ENCODE measurements at places on chromosomes 7 and 10.

DNA sequence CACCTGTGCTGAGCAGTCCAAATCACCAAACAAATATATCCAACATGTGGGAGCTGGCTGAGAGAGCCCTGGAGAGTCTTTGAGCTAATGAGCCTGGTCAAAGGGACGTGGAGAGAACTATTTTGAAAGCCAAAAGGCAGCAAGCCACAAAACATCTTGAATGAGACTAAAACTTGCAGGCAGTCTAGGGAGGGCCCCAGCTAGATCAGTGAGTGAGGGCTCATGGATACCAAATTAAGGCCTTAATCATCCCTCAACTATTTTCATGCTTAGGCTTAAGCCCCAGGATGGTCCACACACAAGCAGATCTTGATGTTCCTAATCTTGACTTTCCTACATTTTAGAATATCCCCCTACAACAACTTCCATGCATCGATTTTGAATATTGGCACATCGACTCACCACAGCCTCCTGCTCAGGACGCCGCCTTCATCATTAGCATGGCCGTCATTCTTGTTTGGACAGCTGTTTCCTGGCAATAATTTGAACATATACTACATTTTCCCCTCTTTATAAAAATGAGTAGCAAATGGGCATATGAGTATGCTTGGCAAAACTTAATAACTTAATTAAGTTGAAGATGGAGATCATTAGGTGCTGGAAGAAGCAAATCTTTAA lies 86.9 kb upstream of the ADAM12 start:
- DNase-seq, result no peak

GRCh38 chr10:5496261-5497250 lies 2.8 kb downstream of the CALML5 start:
- DNase-seq, result no peak

- DNase-seq, result no peak
These were observed 534.1 kb downstream of the SDK1 start for GRCh38 chr7:3835109-3835508.

DNA sequence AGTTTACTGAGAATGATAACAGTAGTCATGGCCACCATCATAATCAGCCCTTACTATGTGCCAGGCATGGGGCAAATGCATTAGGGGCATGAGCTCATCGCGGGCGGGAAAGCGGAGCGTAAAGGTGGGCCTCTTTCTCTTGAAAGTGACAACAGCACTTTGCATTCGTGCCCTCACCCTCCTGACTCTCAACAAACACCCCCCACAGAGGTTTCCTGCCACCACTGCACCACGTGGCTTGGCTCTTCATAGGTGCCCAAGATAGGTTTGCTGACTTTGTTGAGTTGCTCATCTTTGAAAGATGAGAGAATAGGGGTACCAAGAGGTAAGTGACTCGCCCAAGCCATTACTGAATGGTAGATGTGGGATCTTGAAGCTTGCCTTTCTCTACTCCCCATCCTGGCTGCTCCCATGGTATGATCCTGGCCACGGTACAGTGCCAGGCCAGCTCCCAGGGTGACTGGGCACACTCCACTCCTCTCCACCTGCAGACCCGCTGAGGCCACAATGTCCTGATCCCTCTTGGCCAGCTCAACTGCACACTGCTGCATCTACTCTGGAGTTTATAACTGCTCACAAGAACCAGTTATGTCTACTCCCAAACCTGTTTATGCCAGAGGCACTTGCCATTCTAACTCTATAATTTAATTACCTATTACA lies 26.0 kb downstream of the SLIT1 start:
- no peak for DNase-seq

GRCh38 chr7:127959770-127960169 lies 71.5 kb downstream of the LRRC4 start:
- DNase-seq, result no peak

- DNase-seq, result no peak
These were observed 105.6 kb downstream of the CTBP2 start for GRCh38 chr10:125054669-125055268.

GRCh38 chr10:5490032-5490431 lies 9.3 kb downstream of the CALML5 start:
- no peak for DNase-seq

GRCh38 chr7:68998136-68998535 lies 600.1 kb upstream of the AUTS2 start:
- no peak for DNase-seq

DNA sequence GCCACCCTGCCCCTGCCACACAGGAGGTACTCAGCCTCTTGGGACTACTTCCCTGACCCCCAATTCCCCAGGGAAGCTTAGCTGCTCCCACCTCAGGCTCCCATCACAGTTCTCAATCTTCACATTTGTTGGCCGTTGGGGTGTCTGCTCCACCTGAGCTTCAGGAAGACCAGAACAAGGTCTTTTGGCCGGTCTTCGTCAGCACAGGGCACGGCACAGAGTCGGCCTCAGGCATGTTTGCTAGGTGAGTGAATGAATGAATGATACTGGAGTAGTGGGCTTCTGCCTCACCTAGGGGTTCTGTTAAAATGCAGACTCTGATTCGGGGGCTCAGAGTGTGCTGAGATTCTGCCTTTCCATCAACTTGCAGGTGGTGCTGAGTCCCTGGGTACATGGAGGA lies 20.3 kb downstream of the GPRIN2 start:
- DNase-seq, result no peak

DNA sequence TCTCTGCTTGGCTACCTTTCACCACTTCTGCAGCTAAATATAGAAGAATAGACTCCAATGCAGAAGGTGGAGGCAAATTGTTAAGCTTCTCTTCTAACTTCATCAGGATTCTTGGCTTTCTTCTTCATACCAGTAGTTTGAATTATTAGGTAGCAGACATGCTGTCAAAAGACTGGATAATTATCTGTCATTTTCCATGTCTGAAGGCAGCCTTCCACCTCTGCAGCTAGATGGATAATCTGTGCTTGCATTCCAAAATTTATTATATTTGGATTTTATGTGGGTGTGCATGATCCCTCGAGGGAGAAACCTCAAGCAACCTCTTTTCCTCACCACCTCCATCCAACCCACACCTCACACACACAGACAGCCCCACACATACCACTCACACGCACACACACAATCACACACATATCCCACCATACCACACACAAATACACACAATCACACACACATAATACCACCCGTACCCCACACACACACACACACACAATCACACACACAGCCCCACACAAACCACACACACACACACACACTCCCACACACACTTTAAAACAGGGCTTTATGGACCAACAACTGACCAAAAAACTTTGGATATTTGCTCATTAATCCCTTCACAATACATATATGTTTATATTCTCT lies 145.0 kb downstream of the C7orf25 start:
- DNase-seq, result no peak

DNA sequence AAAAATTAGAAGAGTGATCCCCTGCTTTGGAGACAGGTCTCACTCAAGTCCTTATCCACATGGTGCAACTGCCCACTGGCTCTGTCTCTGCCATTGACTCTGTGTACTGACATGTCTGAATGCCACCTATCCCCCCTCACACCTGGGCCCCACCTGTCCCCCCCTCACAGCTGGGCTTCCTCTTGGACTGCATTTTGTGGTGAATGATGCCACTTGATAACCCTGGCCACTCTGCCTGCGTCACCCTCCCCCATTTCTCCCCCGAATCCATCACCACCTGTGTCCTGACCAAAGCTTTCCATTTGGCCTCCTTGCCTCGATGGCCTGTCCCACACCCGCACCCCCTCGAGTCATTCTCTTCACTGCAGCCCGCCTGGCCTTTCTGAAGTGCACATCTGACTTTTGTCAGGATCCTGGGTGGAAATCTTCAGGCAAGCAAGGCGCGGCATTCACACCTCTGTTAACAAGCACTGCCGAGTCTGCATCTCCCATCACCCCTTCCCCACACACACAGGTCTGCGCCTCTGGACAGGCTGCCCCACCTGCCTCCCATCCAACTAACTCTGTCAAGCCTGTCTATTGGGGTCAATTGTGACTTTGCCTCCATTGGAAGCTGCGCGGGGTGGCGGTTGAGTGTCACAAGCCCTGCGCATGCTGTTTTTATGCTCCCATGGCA lies 175.3 kb upstream of the KLF14 start:
- DNase-seq, result no peak

DNA sequence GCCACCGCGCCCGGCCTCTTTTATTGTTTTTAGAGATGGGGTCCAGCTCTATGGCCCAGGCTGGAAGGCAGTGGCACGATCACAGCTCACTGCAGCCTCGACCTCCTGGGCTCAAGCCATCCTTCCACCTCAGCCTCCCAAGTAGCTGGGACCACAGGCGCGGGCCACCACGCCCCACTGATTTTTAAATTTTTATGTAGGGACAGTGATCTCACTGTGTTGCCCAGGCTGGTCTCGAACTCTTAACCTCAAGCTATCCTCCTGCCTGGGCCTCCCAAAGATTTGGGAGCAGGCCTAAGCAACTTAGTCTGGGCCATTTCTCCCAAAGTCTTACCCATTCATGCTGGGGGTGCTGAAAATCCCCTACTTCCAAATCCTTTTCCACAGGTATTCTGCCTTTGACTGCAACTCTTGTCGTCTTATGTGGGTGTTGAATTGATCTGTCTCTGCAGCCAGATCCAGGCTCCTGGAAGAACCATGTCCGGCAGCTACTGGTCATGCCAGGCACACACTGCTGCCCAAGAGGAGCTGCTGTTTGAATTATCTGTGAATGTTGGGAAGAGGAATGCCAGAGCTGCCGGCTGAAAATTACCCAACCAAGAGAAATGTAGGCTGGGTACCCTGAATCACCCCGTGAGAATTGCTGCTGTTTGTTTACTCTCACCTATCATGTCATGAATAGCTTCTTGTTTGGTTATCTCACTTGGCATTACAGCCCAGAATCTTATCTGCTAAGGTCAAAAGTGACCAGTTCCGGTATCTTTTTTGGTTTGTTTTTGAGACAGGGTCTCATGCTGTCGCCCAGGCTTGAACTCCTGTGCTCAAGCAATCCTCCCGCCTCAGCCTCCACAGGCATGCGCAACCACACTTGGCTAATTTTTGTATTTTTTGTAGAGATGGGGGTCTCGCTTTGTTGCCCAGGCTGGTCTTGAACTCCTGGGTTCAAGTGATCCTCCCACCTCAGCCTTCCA lies 1.1 kb downstream of the ZDHHC4 start:
- no peak for DNase-seq

DNA sequence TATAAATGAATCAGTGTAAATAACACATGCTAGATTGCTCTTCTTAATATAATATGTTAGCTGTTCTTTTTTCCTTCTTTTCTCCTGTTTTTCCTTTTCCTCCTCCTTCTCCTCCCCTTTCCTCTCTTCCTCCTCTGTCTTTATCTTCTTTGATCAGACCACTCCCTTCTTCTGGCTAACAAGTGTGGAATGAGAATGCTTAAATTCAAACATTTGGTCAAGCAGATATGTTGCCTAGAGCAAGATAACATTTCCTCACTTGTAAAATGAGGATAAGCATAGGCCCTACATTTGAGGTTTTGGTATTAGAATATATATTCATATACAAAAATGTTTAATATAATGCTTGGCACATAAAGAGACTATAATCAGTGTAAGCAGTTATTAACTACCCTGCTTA lies 299.1 kb downstream of the PCDH15 start:
- DNase-seq, result no peak

DNA sequence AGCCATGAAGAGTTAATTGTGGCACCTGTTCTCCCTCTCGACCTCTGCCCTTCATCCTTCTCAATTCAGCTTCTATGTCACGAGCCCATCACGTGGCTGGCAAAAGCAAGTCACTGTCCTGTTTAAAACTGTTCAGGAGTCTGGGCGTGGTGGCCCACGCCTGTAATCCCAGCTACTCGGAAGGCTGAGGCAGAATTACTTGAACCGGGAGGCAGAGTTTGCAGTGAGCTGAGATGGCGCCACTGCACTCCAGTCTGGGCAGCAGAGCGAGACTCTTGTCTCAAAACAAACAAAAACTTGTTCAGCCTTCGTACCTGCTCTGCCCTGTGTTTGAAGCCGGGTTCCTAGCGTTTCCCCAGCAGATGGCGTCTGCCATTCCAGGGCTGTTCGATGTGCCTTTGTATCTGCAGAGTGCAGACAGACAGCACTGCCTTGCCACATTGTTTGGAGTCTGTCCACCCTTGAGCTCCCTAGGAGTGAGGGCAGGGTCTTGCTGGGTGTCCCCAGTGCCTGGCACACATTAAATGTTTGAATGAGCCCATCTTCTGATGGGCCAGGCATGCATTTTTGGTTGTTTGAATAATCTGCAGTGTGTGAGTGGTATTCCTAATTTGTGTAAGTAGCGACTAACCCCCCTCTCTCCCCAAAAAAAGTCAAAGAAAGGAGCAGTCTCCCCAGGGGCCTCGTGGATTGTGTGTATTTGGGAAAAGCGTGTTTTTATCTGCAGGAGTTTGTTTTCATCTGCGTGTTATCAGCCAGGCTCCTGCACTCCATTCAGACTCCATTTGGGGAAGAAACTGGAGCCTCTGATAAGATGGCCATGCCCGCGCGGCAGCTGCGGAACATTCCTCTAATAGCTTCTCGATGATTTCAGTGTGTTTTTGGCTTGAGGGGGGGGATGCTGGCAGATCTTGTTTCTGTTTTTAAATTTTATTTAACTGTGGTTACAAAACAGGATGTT lies 61.2 kb downstream of the DNAJB6 start:
- DNase-seq, result no peak

DNA sequence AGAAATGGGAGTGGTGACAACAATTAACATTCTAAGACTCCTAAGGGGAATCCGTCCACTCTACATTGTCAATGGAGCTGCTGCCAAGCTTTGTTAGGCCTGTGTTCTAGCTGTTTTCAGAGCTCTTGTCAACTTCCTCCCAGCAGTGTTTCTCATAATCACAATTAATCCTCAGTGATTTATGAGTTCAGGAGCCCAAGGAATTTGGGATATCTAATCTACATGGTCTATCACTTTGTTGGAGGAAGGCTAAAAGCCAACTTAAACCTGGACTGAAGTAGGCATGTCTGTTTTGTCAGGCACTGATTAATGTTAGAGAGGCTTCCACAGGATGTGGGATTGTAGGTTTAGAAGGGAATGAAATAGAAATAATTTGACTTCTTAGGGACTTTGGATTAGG lies 10.2 kb upstream of the OR2F2 start:
- DNase-seq, result no peak

DNA sequence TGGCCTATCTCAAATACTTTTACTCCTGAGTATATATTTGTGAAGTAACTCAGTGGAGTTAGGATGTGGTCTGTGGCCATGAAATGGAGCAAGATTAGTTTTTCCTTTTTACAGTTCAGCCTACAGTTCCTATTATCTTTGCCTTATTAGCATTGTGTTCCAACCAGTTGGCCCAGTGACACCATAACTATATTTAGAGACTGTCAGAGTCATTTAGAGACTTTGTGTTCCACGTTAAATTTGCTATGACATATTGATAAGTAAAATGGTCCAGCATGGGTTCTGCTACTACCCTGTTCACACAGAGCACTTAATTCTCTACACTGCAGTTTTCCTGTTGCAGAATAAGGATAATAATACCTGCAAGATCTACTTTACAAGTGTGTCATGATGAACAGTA lies 68.3 kb upstream of the RAB11FIP2 start:
- no peak for DNase-seq

- no peak for DNase-seq
These were observed 476.9 kb downstream of the KCNMA1 start for GRCh38 chr10:77160679-77161078.
